ENCODE measurements at places on chromosomes 1 and 21.

DNA sequence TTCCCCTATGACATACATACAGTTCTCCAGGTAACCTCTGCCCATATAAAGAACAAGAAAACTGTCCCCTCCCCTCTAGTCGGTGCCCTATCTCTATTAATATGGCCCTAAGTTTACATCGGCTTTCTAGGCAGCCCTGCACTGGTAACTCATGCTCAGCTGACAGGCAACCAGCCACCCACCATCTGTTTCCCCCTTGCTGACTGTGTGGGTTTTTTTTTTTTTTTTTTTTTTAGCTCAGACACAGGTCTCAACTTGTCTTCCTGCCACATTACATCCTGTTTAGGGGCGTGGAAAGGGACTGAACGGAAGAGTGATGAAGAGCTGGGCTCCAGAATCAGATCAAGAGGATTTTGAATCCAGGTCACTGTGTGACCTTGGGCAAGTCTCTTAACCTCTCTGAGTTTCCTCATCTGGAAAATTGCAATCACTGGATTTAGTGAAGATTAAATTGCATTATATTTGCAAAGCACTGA lies 14.0 kb downstream of the LAPTM5 start:
- no peak for DNase-seq

GRCh38 chr1:224736619-224737352 lies 120.7 kb downstream of the CNIH3 start:
- DNase-seq = peak; percentile 32

GRCh38 chr21:25115021-25115420 lies 492.3 kb downstream of the MRPL39 start:
- no peak for DNase-seq

DNA sequence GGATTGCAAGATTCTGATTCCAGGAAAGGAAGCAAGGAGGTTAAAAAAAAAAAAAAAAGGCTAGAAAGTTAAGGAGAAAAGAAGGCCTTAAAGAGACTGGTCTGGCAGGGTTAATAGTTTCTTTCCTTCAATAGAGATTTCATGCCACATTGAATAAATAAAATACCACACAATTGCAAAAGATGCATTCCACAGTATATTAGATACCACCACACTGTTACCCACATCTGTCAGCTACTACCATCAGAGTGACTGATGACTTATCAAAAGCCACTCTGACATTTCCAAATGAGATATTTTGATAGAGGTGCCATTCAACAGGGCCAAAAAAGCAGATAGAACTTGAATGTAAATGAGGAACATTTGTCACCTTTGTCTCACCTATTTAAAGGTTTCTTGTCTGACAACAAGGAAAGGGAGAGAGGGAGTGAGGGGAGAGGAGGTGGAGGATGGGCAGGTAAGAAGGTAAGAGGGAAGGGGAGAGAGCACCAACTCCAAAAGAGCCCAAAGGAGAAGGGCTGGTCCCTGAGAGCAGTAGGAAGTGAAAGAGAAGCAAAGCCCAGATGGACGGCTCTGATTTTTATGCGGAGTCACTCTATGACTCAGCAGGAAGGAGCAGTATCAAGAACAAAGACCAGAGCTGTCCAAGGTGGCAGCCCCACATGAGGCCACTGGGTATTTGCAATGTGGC lies 38.3 kb downstream of the LRRN2 start:
- peak; percentile 16 for DNase-seq

DNA sequence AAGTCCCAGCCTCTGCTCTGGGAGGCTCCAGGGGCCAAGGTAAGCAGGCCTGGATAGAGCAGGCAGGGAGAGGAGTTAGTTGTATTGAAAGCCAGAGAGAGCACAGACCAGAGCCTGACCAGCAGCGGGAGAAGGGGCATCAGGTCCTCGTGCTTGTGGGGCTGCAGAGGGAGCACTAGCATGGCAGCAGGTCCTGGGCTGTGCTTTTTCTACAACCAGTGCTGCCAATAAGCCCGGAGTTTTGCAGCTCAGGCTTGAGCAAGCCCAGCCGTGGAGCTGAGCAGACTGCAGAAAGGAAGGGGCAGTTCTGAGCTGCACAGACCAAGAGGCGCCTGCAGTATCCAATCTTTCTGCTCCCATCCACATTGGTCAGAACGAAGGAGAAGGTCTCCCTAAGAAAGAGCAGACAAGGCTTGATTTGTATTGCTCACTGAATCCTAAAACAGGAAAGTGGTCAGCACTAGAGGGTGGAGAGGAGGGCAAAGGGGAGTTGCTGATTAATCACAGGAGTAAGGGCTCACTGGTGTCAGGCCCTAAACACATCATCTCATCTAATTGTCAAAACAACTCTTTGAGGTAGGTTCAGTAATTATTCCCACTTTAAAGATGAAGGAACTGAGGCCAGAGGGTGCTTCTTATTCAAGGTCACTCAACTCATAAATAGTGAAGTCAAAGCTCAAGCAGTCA lies 2.7 kb downstream of the DENND2D start:
- no peak for DNase-seq

GRCh38 chr1:244052016-244052727 lies 1.1 kb downstream of the ZBTB18 start:
- no peak for DNase-seq

GRCh38 chr1:171740356-171740863 lies 1.5 kb downstream of the VAMP4 start:
- DNase-seq = no peak

GRCh38 chr21:32237021-32237420 lies 41.8 kb downstream of the MIS18A start:
- DNase-seq = no peak

- no peak for DNase-seq
These were observed 41.0 kb downstream of the VANGL1 start for GRCh38 chr1:115682792-115683191.

DNA sequence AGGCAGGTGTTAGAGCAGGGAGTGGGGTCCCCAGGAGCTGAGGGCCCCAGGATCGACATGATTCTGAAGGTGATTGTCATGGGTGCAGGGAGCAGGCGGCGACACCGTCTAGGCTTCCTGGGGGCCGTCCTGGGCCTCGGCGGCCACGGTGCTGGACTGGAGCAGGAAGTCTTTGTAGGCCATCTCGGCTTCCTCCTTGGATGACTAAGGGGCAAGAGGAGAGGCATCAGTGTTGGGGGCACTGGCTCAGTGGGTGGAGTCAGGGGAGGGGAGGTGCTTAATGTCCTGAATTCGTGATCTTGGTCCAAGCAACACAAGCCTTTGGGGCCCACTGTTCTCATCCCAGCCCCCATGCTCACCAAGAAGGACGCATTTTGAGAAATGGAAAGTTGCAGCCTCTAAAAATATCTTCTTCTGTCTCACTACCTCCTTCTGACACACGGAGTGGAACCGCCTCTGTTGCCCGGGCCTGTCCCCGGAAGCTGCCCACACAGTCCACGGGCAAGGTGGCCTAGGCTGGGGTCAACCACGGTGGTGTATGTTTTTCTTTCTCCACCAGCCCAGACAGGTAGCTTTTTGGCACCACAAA lies 8.6 kb upstream of the FCMR start:
- no peak for DNase-seq

GRCh38 chr1:27545271-27545670 lies 55.3 kb upstream of the WASF2 start:
- DNase-seq = no peak

- DNase-seq = no peak
These were observed 35.8 kb downstream of the HHAT start for GRCh38 chr1:210364479-210364878.
